ENCODE measurements at places on chromosomes 4 and X.
A peak's percentile ranks its signal among the peaks of the same experiment; 100 is the strongest.

GRCh38 chr4:180960743-180961401 is 1282.3 kb upstream of the TENM3 start:
- no peak for DNase-seq

- DNase-seq: no peak
Measured at GRCh38 chr4:127870688-127871087, 10.0 kb upstream of the PLK4 start.

DNA sequence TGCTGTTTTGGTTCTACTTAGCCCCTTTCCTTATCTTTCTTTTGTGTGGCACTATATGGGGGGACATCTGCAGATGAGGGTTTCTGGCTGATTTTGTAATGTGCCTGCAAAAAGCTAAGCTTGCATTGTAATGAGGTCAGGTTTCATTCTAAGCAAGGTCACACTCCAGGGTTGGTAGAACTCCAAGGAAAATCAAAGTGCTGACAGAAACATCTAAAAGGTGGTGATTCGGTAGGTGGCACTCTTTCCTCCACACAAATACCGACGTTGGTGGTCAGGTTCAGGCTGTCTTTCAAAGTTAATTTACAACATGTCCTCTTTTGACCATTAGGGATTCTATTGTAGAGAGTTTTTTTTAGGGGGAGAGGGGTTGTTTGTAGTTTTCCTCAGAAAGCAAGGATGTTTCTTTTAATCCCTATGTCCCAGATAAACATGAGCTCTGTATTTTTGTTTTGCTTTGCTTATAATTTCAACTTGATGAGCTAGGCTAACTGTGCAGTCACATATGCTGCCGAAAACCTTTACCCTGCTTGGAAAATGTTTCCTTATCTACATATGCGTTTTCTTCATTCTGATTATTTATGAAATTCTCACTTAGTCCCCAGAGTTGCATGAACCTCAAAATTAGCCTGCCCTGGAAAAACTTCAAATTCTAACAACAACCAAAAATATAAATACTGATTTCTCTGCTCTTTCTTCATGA is 434.2 kb downstream of the PPARGC1A start:
- DNase-seq: no peak

DNA sequence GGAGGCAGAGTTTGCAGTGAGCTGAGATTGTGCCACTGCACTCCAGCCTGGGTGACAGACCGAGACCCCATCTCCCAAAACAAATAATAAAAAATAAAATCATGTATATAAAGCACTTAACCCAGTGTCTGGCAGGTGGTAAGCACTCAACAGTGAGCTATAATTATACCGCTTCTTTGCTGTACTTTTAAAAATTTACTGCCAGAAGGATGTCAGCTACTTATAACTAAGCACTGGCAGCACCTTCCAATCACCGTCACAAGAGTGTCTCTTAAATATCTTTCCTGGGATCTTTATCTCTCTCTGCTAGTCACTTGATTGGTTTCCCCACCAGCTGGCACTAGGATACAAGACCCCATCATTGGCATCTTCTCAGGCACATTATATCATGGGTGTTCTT is 53.9 kb upstream of the DAPP1 start:
- DNase-seq: no peak

GRCh38 chr4:55038176-55038890 is 87.1 kb downstream of the KDR start:
- DNase-seq: no peak

GRCh38 chrX:110055616-110056015 is 52.7 kb downstream of the TMEM164 start:
- no peak for DNase-seq

- no peak for DNase-seq
Measured at GRCh38 chrX:112163906-112164305, 81.3 kb upstream of the TRPC5 start.

- no peak for DNase-seq
Measured at GRCh38 chrX:105527759-105528158, 294.6 kb upstream of the NRK start.

DNA sequence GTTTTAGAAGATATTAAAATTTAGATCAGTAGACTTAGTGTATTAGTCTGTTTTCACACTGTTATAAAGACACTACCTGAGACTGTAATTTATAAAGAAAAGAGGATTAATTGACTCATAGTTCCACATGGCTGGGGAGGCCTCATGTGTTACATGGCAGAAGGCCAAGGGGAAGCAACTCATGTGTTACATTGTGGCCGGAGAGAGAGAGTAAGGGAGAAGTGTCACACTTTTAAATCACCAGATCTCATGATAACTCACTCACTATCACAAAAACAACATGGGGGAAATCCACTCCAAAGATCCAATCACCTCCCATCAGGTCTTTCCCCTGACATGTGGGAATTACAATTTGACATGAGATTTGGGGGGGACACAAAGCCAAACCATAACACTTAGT is 1159.7 kb upstream of the PCDH7 start:
- no peak for DNase-seq

GRCh38 chr4:176441594-176441993 is 121.8 kb downstream of the SPCS3 start:
- DNase-seq: no peak

- DNase-seq: no peak
Measured at GRCh38 chr4:48149827-48150370, 15.8 kb upstream of the TXK start.

DNA sequence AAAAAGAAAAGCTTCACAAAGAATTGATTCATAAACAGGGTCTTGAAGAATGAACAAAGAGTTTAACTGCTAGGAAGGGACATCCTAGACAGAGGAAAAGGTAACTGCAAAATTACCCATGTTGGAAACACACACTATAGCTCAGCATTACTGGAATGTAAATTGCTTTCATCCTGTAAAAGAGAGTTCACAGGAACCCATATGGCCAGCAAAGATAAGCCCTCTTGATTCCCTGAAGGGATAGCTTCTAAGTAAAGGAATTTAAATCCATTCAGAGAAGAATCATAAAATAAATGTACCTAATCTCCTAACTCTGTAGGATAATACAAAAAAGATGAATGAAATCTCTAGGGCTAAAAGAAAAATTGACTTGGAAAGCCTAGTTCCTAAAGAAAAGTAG is 107.1 kb upstream of the INTU start:
- DNase-seq: no peak

GRCh38 chr4:146340798-146341197 is 126.5 kb downstream of the REELD1 start:
- DNase-seq: peak; percentile 16

DNA sequence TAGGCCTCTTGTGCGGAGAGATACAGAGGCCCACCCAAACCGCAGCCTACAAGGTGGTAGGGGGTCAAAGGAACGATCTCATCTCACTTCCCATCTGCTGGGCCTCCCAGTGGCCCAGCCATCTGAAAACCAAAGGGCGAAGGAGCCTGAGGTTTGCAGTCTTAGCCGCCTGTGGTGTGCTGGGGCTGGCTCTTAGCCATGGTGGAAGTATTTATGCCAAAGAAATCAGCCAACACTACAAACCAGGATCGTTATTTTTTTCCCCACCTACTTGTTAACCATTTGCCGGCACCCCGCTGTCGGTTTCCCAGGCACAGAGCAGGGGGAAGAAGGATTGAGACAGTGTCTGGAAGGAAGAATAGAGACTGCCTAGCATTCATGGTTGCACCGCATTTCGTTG is 30.9 kb upstream of the CDKL5 start:
- no peak for DNase-seq

GRCh38 chr4:139171876-139172691 is 4.9 kb downstream of the ELF2 start:
- DNase-seq: no peak

GRCh38 chr4:138239491-138239890 is 2.7 kb downstream of the SLC7A11 start:
- DNase-seq: no peak

GRCh38 chrX:87755493-87755892 is 237.9 kb downstream of the KLHL4 start:
- no peak for DNase-seq

Data from NCI-H1694 treated with DMSO at 0.1 percent for 48 hours (cell line).